Mesendoderm (in vitro differentiated cells): ENCODE measurements at places on chromosomes 7 and 10.

DNA sequence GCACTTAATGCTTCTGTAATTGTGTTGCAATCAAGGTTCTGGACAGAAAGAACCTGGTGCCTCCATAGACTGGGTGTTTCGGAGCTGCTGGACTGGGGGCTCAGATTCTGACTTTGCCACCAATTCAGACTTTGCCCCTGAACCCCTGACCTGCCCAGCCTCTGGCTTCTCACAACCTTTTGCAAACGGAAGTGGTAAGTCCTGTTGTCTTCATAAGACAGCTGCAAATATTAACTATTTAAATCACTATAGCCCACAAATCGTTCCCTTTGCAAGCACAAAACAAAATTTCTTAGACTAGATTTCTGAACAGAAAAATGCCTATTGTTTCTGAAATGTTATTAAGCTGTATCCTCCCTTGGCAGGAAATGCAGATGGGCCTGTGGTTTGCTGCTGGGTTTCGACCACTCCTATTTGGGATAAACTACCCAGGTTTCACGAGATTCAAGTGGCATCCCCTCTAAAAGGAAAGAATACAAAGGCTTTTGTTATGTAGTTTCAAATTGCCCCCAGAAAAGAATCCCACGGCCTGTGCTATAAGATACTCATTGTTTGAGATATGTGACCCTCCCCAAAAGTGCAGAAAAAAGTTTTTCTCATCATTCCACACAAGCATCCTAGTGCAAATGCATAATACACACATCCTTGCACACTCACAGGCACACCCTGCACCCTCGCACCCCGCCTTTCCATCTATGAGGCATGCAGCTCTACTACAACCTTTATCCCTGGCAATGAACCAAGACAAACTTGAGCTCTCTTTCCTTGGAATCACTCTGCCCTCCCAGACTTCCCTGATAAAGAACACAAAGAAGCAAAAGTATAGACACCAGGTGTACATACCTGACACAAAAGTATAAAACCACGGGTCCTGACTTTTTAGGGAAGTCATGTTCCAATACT, 209.1 kb downstream of the PRPF18 start:
- no peak for DNase-seq
- no peaks in the 10 kb centered on the region for H3K4me1 ChIP-seq
- no peak overlapping the region for H3K4me3 ChIP-seq
- H3K27me3 ChIP-seq, result no peaks in the 10 kb centered on the region

- no peaks in the 10 kb centered on the region for H3K36me3 ChIP-seq
- H3K4me3 ChIP-seq, result no peak overlapping the region
- H3K27me3 ChIP-seq, result no peaks in the 10 kb centered on the region
- DNase-seq, result no peak
- H3K4me1 ChIP-seq, result peaks cover 3% of the 10 kb centered on the region
- no peak overlapping the region for H3K27ac ChIP-seq
Observed at GRCh38 chr7:44998153-44998871, 1.7 kb upstream of the CCM2 start.

- no peaks in the 10 kb centered on the region for H3K4me1 ChIP-seq
- no peak overlapping the region for H3K27ac ChIP-seq
- DNase-seq, result no peak
- no peaks in the 10 kb centered on the region for H3K36me3 ChIP-seq
- no peak overlapping the region for H3K4me3 ChIP-seq
Observed at GRCh38 chr10:65846541-65846940, 1079.3 kb upstream of the LRRTM3 start.

DNA sequence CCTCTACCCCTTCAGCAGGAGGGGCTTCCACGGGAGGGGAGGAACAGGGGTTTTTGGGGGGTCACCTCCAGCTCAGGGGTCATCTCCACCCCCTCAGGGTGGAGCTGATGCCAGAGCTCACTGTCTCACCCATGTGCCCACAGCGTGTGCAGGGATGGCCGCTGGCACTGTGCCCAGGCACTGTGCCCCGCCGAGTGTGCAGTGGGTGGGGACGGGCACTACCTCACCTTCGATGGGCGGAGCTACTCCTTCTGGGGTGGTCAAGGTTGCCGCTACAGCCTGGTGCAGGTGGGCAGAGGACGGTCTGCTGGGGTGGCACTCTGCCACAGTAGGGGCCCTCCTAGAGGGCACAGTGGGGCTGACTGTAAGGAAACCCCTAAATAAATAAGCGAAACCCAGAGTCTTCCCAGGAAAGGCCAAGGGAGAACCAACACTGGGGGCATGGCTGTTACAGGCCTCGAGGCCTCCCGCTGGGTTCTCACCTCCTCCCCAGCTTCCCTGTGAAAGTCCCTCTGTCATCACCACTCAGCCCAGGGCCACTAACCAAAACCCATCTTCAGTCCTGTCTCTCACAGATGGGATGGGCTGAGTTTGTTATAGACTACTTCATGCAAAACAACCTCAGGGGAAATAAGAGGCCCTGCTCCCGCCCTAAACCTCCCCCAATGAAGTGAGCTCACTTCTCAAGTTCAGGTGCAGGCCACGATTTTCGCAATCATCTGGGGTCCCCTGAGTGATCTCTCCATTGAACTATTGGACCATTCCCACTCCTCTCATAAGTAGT, 7.4 kb upstream of the ZNF467 start:
- H3K27me3 ChIP-seq, result no peaks in the 10 kb centered on the region
- H3K36me3 ChIP-seq, result no peaks in the 10 kb centered on the region
- no peaks in the 10 kb centered on the region for H3K4me1 ChIP-seq
- DNase-seq, result no peak
- no peak overlapping the region for H3K4me3 ChIP-seq

GRCh38 chr7:151696721-151697514, 177.2 kb upstream of the RHEB start:
- no peak overlapping the region for H3K27ac ChIP-seq
- no peaks in the 10 kb centered on the region for H3K36me3 ChIP-seq
- no peaks in the 10 kb centered on the region for H3K4me1 ChIP-seq
- H3K4me3 ChIP-seq, result no peak overlapping the region
- H3K27me3 ChIP-seq, result no peaks in the 10 kb centered on the region
- peak; percentile 70 for DNase-seq

DNA sequence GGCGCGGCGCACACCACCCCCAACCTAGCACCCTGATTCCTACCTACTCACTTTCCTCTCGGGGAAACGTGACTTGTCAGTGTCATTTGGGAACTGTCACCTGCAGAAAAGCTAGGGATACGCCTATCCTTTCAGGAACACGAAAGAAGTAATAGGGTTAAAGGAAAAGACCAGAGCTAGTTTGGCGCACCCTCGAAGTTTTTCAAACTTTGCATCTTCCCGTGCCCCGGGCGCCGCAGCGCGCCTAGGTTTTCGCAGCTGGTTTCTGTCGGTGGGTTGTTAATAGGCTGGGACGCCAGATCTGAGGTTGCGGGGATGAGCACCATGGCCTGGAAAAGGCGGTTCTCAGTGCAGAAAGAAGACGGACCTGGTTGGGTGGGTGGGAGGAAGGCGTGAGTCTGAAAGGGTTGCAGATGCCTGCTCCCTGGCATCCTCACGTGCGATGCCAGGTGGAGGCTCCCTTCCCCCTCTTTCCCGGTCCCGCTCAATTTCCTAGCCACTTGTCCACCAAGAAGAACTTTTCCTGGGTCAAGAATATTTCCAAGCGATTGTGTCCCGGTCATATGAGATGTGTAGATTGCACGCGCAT, 568 bp upstream of the MEOX2 start:
- no peak overlapping the region for H3K27ac ChIP-seq
- H3K4me1 ChIP-seq, result peaks cover 10% of the 10 kb centered on the region
- no peaks in the 10 kb centered on the region for H3K36me3 ChIP-seq
- DNase-seq, result peak; percentile 11

DNA sequence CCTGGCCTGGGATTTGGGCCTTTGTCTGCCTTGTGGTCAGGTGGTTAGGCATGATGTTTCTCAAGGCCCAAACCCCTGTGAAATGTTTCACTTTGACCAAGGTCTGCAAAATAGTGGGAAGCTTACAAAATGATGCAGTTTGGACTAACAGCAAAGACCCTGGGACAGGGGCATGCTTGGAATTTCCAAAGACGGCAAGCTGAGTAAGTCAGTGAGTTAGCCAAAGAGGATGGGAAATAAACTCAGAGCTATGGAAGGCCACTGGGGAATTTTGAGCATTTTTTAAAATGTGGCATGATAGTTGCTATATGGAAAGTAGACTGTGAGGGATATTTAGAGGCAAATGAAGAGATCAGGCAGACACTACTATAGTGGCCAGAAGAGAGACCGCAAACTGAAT, 31.6 kb upstream of the PPP1R3C start:
- no peak overlapping the region for H3K27ac ChIP-seq
- H3K36me3 ChIP-seq, result no peaks in the 10 kb centered on the region
- H3K27me3 ChIP-seq, result no peaks in the 10 kb centered on the region
- DNase-seq, result no peak
- no peaks in the 10 kb centered on the region for H3K4me1 ChIP-seq
- no peak overlapping the region for H3K4me3 ChIP-seq

DNA sequence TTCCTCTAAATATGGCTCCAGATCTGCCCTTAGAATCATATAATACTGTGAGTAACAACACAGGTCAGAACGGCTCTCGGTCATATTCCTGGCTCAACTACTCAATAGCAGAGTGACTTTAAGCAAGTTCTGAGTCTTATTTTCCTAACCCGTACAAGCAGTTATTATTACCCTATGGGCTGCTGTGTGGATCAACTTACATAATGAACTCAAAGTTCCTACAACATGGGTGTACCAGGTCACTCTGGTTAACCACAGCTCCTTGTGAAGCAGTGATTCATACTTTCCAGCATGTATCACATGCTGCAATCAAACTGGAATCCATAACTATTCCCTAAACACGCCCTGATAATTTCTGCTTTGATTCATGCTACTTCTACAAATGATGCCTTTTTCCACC, 107.3 kb downstream of the LRRN3 start:
- no peak overlapping the region for H3K4me3 ChIP-seq
- H3K36me3 ChIP-seq, result no peaks in the 10 kb centered on the region
- no peaks in the 10 kb centered on the region for H3K27me3 ChIP-seq
- no peaks in the 10 kb centered on the region for H3K4me1 ChIP-seq

DNA sequence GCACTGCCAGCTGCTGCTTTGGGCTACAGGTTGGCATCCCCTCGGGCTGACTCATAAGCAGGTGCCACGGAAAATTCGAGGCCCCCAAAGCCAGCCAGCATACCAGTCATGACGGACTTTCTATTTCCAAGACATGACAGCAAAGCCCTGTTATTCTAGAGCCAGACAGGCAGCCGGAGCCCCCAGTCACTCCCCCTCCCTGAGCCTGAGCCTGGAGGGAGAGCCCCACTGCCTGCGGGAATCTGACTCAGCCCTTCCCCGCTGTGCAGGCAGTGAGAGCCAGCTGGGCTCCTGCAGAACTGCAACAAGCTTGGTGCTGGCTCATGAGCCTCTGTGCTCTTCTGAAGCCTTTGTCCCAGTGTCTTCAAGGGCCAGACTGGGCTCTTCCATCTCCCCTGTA, 15.8 kb downstream of the BTBD16 start:
- H3K4me3 ChIP-seq, result no peak overlapping the region
- H3K27me3 ChIP-seq, result no peaks in the 10 kb centered on the region
- DNase-seq, result peak; percentile 78
- no peaks in the 10 kb centered on the region for H3K36me3 ChIP-seq
- H3K4me1 ChIP-seq, result peaks cover 2% of the 10 kb centered on the region
- H3K27ac ChIP-seq, result no peak overlapping the region

- no peaks in the 10 kb centered on the region for H3K4me1 ChIP-seq
- H3K27ac ChIP-seq, result no peak overlapping the region
- no peaks in the 10 kb centered on the region for H3K27me3 ChIP-seq
- peak; percentile 60 for DNase-seq
- H3K4me3 ChIP-seq, result peak overlapping the region; percentile 15
- H3K36me3 ChIP-seq, result no peaks in the 10 kb centered on the region
Observed at GRCh38 chr10:87092376-87092860, 2.2 kb downstream of the GLUD1 start.

DNA sequence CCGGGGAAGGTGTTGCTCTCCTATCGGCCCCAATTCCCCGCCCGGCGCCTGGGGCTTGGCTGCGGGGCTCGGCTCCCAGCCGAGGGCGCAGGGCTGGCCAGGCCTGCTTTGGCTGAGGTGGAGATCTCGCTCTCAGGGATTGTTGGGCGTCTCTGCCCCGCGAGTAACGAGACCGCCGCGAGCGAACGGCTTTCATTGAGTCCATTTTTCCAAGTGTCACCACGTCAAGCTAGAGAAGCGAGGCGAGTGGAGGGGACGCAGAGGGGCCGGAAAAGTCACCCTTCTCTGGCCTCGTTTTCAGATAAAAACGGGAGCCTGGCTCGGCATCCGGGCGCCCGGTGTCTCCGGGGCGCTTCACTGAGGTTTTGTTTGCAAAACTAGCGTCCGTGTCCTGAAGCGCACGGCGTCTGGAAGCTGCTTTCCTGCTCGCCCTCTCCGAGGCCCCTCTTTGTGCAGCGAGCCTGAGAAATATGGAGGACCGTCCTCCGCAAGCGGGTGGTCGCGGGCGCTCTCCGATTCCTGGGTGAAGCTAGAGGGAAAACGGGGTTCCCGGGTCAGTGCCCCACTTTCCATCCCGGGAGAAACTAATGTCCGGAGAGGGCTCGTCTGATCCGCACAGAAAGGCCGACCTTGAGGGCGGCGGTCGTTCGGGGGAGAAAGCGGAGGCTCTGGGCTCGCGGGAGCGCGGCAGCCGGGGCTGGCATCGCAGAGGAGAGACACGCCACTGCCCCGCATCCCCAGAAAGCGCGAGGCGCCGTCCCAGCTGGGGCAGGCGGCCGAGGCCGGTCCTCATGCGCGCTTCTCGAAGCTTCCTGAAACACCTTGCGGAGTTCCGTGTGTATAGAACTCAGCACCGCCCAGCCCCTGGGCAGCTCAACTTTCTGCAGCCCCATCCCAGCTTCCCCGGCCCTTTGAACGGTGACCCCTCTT, 3.5 kb upstream of the EN2 start:
- no peak overlapping the region for H3K27ac ChIP-seq
- no peak overlapping the region for H3K4me3 ChIP-seq
- peak; percentile 48 for DNase-seq
- peaks cover 88% of the 10 kb centered on the region for H3K27me3 ChIP-seq
- no peaks in the 10 kb centered on the region for H3K4me1 ChIP-seq

- no peaks in the 10 kb centered on the region for H3K27me3 ChIP-seq
- H3K36me3 ChIP-seq, result no peaks in the 10 kb centered on the region
- H3K4me1 ChIP-seq, result no peaks in the 10 kb centered on the region
- no peak for DNase-seq
Observed at GRCh38 chr7:157540020-157540419, 203.2 kb downstream of the DNAJB6 start.

DNA sequence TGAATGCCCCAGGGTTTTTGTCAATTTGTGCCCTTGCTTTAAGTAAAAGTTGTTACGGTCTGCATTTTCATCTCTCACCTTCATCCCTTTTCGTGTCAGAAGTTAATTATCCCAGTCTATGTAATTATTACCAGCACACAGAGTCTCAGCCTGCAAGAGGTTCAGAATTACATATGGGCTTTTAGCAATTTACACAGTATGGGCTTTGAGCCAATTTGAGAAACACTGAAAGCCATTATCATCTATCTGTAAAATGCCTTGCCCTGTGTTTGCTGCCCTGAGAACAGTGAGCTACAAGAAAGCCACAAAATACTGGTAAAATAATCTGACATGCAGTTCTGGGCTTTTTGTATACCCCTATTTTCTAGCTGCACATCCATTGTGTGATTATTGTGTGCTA, 125.6 kb upstream of the STEAP4 start:
- H3K27me3 ChIP-seq, result no peaks in the 10 kb centered on the region
- H3K4me1 ChIP-seq, result no peaks in the 10 kb centered on the region
- H3K4me3 ChIP-seq, result no peak overlapping the region
- no peak for DNase-seq
- H3K27ac ChIP-seq, result no peak overlapping the region
- H3K36me3 ChIP-seq, result no peaks in the 10 kb centered on the region

GRCh38 chr10:125084614-125085257, 75.6 kb downstream of the CTBP2 start:
- DNase-seq, result no peak
- no peaks in the 10 kb centered on the region for H3K4me1 ChIP-seq
- H3K27me3 ChIP-seq, result no peaks in the 10 kb centered on the region
- no peak overlapping the region for H3K4me3 ChIP-seq
- H3K36me3 ChIP-seq, result peaks cover 7% of the 10 kb centered on the region
- no peak overlapping the region for H3K27ac ChIP-seq
